ENCODE measurements at places on chromosomes 12 and 14. TPM values are rescaled to one million over a fixed set of nuclear protein-coding genes. Genes with fewer than 3 reads are reported as not detected.
A peak's percentile ranks its signal among the peaks of the same experiment; 100 is the strongest.

- no peaks in the 10 kb centered on the region for H3K36me3 ChIP-seq
- no peak overlapping the region for H3K4me3 ChIP-seq
- H3K27ac ChIP-seq: no peak overlapping the region
- H3K27me3 ChIP-seq: no peaks in the 10 kb centered on the region
These were observed 1.8 kb upstream of the EVL start for GRCh38 chr14:100063314-100063941.

- peak; percentile 68 for DNase-seq
- peaks cover 4% of the 10 kb centered on the region for H3K4me1 ChIP-seq
- H3K4me3 ChIP-seq: peak overlapping the region; percentile 59
These were observed 1.1 kb downstream of the SAV1 start for GRCh38 chr14:50666772-50667683.

GRCh38 chr14:58987591-58987990, 200.9 kb upstream of the DAAM1 start:
- H3K27me3 ChIP-seq: no peaks in the 10 kb centered on the region
- H3K27ac ChIP-seq: no peak overlapping the region
- no peaks in the 10 kb centered on the region for H3K36me3 ChIP-seq
- DNase-seq: no peak
- no peaks in the 10 kb centered on the region for H3K4me1 ChIP-seq

DNA sequence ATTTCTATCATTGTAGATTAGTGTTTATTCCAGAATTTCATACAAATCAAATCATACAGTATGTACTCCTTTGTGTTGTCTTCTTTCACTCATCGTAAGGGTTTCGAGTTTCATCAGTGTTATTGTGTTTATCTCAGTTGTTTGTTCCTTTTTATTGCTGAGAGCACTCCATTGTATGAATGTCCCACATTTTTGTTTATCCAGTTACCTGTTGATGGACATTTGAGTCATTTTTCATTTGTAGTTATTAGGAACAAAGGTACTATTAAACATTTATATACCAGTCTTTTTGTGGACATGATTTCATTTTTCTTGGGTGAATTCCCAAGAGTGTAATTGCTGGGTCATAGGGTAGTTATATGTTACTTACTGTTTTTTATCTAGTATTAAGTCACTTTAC, 70.0 kb downstream of the BICD1 start:
- no peak for DNase-seq
- H3K36me3 ChIP-seq: no peaks in the 10 kb centered on the region
- H3K27me3 ChIP-seq: no peaks in the 10 kb centered on the region
- H3K27ac ChIP-seq: no peak overlapping the region
- H3K4me1 ChIP-seq: no peaks in the 10 kb centered on the region

DNA sequence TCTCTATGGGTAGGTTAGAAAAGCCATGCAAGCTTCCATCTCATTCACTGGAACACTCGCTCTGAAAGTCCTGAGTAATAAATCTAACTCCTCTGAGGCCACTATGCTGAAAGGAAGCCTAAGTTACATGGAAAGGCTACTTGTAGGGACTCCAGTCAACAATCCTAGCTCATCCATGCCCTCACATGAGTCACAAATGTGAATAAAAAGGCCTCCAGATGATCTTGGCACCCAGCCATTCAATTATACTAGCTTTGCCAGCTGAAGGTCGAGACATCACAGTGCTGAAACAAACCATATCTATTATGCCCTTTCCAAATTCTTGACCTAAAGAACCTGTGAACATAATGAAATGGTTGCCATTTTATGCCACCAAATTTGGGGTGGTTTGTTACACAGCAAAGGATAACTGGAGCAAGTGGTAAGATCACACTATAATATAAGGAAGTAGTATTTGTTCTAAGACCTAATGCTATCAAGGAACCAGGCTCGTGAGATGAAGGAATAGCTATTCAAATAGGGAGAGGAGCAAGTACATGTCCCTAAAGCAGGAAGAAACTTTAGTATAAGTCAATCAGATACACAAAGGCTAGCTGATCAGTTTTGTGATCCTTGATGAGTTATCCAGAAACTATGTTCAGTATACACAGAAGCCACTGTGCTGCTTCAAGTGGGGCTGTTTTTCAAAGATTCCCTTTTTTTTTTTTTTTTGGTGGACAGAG, 142.1 kb downstream of the MED13L start:
- peaks cover 70% of the 10 kb centered on the region for H3K4me1 ChIP-seq
- no peak overlapping the region for H3K4me3 ChIP-seq
- H3K27me3 ChIP-seq: no peaks in the 10 kb centered on the region
- H3K36me3 ChIP-seq: no peaks in the 10 kb centered on the region
- H3K27ac ChIP-seq: no peak overlapping the region
- peak; percentile 78 for DNase-seq

POTEG gene
- not detected for total RNA-seq

CEBPE gene
- total RNA-seq: not detected

TDRD9 gene
- 2.6 TPM for total RNA-seq

DDN gene
- total RNA-seq: 0.43 TPM

All from adrenal gland (tissue), 19 donors.